Neural crest cell (in vitro differentiated cells): ENCODE measurements at places on chromosomes 13 and 19.
A peak's percentile ranks its signal among the peaks of the same experiment; 100 is the strongest.

- DNase-seq, result peak; percentile 26
Observed at GRCh38 chr19:53308339-53308811, 25.2 kb upstream of the ZNF845 start.

GRCh38 chr13:29589967-29590366 lies 5.5 kb downstream of the SLC7A1 start:
- no peak for DNase-seq

GRCh38 chr19:47608969-47609905 lies at the start of gene BICRA:
TSS of gene BICRA (plus strand) at chr19:47609134. CDS start at chr19:47673575, 64,441 bp downstream.
- DNase-seq, result peak; percentile 72

GRCh38 chr19:15562861-15563260 lies 52.2 kb upstream of the CYP4F8 start:
- DNase-seq, result no peak
